ENCODE measurements at places on chromosomes 2 and 18.

GRCh38 chr2:230924470-230925341, at the start of gene GPR55:
Gene GPR55 (minus strand): TSS chr2:230925242. CDS start chr2:230910962, 14,280 bp downstream.
- DNase-seq, result no peak

- DNase-seq, result no peak
Measured at GRCh38 chr2:126645211-126645618, 10.7 kb upstream of the GYPC start.

DNA sequence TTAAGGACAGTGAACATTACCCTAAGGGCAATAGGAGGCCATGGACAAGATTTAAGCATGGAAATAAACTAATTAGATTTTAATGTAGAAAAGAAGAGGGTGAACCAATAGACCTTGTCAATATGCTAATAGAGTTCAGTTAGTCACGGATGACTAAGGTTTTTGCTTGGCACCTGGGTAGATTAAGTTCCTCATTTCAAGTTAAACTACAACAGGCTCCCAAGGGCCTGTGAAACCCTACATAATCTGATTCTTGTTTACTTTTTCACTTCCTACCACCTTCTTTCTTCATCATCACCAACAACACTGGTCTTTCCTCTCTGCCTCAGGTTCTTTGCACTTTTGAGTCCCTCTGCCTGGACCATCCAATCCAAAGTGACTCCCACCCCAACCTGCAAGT, 14.8 kb downstream of the SP110 start:
- no peak for DNase-seq

GRCh38 chr2:38485734-38486133, 108.7 kb upstream of the ATL2 start:
- no peak for DNase-seq

- no peak for DNase-seq
Measured at GRCh38 chr18:63262369-63263335, 56.9 kb downstream of the BCL2 start.

GRCh38 chr2:135320465-135321355, 210.3 kb downstream of the ZRANB3 start:
- DNase-seq, result no peak

GRCh38 chr2:70712916-70713315, 55.1 kb downstream of the ADD2 start:
- no peak for DNase-seq

DNA sequence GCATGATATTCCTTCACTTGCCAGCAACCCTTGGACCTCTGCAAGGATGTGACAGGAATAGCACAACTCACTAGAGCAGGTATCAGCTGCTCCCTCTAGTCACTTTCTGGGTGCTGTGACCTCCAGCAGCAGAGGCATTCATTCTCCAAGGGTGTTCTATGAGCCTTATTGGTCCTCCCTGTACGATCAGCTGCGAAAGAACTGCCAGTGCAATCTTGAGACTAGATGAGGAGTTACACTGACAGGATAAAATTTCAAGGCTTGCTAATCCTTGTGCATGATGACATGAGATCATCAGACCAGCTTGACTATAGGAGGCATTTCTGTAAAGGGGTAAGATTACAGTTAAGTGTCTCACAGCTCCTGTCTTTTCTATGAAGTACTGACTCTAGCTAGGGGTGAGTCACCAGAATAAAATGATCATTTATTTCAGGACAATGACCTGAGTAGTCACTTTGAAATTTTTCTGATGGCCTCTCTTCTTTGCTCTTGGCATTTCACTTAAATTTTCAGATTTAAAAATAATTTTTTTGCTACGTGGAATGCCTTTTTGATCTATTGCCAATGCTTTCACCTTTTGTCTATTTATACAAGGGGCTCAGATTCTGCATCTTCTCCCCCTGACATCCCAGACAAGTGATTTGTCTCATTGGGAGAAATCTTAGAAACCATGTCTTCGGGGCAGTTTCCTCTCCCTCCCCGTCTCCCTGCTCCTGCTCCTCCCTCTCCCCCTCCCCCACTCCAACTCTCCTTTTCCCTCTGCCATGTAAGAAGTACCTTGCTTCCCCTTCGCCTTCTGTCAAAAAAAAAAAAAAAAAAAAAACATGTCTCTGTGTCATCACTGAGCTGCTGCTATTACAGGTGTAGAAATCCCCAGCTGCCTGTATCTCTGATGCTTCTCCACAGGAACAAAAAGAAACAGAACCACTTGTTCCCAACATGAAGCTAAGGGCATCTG, 49.2 kb upstream of the FRZB start:
- no peak for DNase-seq

- no peak for DNase-seq
Measured at GRCh38 chr18:55244546-55244945, 285.3 kb upstream of the CCDC68 start.

- no peak for DNase-seq
Measured at GRCh38 chr2:215465256-215465655, 29.4 kb upstream of the FN1 start.

GRCh38 chr2:23537991-23538390, 153.0 kb downstream of the KLHL29 start:
- no peak for DNase-seq

DNA sequence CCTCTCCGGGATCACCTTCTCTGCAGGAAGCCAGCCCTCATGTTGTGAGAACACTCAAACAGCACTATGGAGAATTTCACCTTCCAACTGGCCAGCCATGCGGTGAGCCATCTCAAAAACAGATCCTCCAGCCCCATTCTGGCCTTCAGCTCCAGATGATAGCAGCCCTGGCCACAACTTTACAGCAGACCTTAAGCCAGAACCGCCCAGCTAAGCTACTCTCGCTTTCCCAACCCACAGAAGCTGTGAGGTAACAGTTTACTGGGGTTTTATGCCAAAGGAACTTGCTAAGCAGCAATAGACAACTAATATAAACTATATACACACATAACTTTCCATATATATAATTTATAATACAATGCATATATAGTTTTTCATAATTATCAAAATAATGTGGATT, 11.6 kb upstream of the PTPN4 start:
- DNase-seq, result no peak

DNA sequence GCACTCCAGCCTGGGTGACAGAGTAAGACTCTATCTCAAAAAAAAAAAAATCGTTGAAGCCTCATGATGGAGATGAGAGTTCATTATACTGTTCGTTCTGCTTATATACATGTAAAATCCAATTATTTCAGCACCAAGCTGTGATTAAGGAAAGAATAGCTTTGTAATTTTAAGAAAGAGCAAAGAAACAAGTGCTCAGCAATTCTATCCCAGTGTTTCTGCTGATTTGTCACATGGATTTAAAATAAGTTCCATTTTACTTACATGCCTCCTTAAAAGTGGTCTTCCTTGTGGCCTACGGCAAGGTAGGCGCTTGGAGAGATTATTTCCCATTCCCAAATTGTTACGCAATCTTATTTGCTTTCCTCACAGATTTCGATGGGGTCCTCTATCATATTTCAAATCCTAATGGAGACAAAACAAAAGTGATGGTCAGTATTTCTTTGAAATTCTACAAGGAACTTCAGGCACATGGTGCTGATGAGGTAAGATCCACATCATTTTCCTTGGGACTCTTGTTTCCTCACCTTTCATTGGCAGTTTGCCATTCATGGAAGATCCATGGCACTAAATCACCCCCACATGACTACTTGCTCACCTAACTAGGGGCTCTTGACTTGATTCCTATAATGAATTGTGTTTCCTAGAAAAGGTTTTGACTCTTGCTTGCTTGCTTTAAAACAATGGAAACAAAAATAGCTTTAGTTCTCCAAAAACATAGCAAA, 11.5 kb downstream of the ARPC2 start:
- no peak for DNase-seq

DNA sequence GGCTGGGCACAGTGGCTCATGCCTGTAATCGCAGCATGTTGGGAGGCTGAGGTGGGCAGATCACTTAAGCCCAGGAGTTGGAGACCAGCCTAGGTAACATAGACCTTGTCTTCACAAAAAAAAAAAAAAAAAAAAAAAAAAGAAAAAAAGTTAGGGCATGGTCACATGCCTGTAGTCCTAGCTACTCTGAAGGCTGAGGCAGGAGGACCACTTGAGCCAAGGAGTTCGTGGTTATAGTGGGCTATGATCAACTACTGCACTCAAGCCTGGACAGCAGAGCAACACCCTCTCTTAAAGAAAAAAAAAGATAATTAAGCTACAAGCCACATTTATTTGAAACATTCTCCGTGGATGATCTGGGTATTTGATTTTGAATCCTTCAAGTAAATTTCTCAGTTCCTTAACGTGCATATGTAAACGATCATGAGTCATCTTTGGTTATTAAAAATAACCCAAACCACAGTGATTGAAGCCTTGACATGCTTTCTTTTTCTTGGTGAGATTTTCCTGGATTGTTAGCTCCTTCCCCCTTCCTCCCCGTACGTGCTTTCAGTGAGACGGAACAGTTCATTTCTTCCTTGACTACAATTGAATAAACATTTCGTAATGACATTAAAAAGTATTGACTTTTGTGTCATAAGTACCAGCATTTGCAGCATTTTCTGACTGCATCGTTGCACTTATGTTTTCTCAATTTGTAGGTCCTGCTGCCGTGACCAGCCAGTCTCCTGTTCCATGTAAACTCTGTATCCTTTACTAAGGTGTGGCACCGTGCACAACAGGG, 20.3 kb downstream of the RMC1 start:
- DNase-seq, result no peak

DNA sequence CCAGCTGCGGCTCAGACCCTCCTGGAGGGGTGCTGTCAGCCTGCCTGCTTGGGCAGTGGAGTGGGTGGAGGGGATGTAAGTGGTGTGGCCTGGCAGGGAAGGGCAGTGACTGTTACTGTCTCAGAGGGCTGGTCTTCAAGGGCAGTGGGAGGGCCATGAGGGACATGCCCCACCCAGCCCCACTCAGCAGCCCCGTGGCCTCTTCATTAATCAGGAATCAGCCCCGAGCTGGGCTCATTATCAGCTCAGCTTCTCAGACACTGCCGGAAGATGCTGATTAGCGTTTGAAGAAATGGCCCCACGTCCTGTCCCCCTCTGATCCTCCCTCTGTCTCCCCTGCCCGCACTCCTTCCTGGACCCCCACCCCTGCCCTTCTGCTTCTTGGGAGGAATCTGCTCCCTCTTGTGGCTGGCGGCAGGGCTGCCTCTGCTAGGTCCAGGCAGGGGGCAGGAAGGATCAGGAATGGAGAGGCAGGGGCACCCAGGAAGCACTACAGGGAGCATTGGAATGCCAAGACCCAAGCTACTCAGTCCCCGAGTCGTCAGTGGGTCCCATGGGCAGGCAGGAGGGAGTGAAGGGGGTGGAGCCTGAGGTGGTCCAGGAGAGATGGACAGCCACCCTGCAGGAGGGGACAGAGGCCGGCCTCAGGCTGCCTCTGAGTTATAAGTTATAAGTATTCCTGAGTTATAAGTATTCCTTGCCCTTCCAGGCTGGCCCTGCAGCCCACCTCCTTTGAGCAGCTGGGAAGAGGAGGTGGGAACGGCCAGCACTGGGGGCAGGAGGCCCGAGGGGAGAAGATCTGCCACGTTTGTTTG, 7.0 kb downstream of the ASIC4 start:
- peak; percentile 25 for DNase-seq

All from NCI-H1092 (cell line).